Placental epithelial cell (primary cell): ENCODE measurements at places on chromosomes 12 and 14. TPM values are rescaled to one million over a fixed set of nuclear protein-coding genes. Genes with fewer than 3 reads are reported as not detected.

TMEM119 gene
- 3.5 and 47.9 TPM in 2 replicates for total RNA-seq

WSCD2 gene
- not detected in 2 replicates for total RNA-seq

PRKD1 gene
- 1.2 and 1.6 TPM in 2 replicates for total RNA-seq

SMCO2 gene
- 0.39 TPM in 1 of 2 replicates, not detected in the other for total RNA-seq

KCNH3 gene
- total RNA-seq: 0.22 TPM in 1 of 2 replicates, not detected in the other

STYK1 gene
- 22.0 and 31.2 TPM in 2 replicates for total RNA-seq

RPS6KL1 gene
- 2.1 TPM in 1 of 2 replicates, not detected in the other for total RNA-seq

KRT74 gene
- total RNA-seq: not detected in 2 replicates

TRPV4 gene
- 2.5 and 2.7 TPM in 2 replicates for total RNA-seq

KRT7 gene
- 636 and 2,495 TPM in 2 replicates for total RNA-seq

KCNMB4 gene
- 9.7 and 12.2 TPM in 2 replicates for total RNA-seq

OR11H12 gene
- total RNA-seq: not detected in 2 replicates

ZNF219 gene
- 4.8 and 8.6 TPM in 2 replicates for total RNA-seq

NGB gene
- total RNA-seq: not detected in 2 replicates

SLCO1B1 gene
- total RNA-seq: not detected in 2 replicates

SERPINA9 gene
- total RNA-seq: not detected in 2 replicates

PEBP1 gene
- total RNA-seq: 183 and 243 TPM in 2 replicates

TSPAN11 gene
- total RNA-seq: under 0.01 TPM in 2 replicates

C1QL4 gene
- not detected in 2 replicates for total RNA-seq

LRP6 gene
- 18.0 and 21.2 TPM in 2 replicates for total RNA-seq

EML1 gene
- total RNA-seq: 8.9 and 18.5 TPM in 2 replicates

PTCSC3 gene
- total RNA-seq: not detected in 2 replicates

CCNK gene
- 33.8 and 54.4 TPM in 2 replicates for total RNA-seq

GARIN6 gene
- total RNA-seq: not detected in 2 replicates

TAPBPL gene
- total RNA-seq: 5.5 and 9.8 TPM in 2 replicates
